ENCODE measurements at places on chromosomes 1 and 21.

GRCh38 chr1:112674440-112674985, at the start of gene MOV10:
TSS of gene MOV10 (plus strand) at chr1:112674659. CDS start at chr1:112674913, 254 bp downstream.
- peak; percentile 68 for DNase-seq

DNA sequence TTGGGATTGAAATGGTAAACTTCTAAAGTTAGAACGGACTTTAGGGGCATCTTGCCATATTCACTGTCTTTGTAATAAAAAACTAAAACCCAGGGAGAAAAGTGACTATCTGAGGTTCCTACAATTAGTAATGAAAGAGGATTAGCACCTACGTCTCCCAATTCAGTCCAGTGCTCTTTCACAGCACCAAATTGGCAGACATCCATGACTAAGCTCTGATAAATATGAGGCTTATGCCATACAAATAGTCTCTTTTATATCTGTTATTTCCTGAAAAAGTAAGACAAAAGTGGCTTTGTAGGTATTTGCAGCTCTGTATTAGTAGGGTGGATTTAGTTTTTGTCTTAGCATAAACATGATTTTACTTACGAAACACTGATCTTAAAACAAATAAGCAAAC, 315.0 kb upstream of the NRIP1 start:
- DNase-seq = no peak

GRCh38 chr1:248631354-248632008, 3.4 kb downstream of the OR2T11 start:
- DNase-seq = no peak

DNA sequence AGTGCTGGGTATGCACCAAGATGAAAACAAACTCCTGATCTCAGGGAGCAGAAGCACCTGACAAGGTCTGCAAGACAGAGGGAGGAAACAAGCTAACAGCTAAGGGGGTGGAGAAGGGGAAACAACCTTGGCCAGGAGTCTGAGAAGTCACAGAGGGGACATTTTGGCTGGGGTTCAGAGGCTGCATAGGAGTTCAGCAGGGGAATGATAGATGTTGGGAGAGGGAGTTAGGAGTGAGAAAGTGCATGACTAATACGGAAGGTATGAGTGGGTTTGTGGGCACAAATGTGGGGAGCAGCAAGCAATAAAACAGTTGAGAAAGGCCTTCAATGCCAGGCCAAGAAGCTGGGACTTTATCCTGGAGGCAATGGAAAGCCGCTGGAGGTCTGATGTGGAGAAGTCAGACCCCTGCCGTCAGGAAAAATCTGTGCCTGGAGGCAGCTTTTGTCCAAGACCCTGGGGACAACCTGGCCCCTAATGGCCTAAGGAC, 16.4 kb downstream of the EPHA2 start:
- no peak for DNase-seq

DNA sequence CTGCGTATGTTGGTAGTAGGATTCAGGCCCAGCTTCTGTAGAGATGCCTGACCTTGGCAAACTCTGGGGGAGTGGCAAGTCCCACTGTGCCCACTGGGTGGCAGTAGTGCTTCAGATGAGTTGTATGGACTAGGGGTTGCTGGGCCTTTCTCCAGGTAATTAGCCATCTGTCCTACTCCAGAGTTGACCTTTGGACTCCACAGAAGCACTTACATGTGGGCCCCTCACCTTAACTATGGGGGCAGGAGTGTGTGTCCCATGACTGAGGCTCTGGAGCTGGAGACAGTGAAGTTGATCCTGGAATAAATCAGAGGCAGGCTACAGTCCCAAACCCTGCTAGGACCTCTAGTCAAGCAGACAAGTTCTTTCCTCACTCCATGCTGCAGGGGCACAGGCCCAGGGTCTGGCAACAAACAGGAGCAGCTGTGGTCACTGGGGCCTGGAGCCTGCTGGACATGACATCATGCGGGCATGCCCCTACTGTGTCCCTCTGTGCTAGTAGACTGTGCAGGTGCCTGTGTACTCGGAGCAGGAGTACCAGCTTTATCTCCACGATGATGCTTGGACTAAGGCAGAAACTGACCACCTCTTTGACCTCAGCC, 4.6 kb downstream of the DMAP1 start:
- DNase-seq = peak; percentile 38

- DNase-seq = no peak
Measured at GRCh38 chr1:244180256-244180655, 129.2 kb downstream of the ZBTB18 start.

DNA sequence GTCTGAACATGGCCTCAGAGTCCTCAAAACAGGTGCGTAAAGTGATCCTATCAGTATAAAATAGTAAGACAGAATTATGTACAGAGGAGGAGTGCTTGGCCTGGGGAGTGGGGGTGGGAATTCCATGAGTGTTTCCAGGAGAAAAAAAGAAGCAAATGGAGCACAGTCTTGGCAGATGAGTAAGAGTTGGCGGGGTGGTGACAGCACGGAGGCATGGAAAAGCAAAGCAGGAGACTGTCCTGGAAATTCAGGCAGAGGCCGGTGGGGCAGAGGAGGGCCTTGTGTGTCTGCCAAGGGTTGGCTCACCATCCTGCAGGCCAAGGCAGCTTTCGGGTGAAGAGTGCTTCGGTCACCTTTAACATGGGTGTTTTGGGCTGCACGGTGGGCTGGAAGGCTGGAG, 63.4 kb downstream of the OPTC start:
- no peak for DNase-seq

GRCh38 chr21:18603980-18604379, 200.4 kb upstream of the TMPRSS15 start:
- no peak for DNase-seq

DNA sequence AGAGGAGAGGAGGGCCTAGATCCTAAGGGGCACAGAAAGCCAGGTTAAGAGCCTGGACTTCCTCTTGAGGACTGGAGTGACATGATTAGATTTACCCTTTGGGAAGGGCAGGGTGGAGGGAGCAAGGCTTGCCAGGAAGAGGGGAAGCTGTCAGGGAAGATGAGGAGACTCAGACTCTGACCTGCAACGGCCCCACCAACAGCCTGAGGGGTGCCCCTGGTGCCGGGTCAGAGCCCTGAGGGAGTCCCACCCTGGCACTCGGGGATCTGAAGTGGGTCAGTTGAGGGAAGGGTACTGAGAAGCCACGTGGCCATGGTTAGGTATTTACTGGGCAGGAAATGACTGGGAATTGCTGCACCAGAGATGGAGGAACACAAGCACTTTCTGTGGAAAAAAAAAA, 9.8 kb downstream of the ECE1 start:
- DNase-seq = no peak

- DNase-seq = no peak
Measured at GRCh38 chr1:10776190-10776905, 20.1 kb downstream of the CASZ1 start.

GRCh38 chr1:204461331-204462228, 33.0 kb downstream of the PIK3C2B start:
- DNase-seq = no peak

DNA sequence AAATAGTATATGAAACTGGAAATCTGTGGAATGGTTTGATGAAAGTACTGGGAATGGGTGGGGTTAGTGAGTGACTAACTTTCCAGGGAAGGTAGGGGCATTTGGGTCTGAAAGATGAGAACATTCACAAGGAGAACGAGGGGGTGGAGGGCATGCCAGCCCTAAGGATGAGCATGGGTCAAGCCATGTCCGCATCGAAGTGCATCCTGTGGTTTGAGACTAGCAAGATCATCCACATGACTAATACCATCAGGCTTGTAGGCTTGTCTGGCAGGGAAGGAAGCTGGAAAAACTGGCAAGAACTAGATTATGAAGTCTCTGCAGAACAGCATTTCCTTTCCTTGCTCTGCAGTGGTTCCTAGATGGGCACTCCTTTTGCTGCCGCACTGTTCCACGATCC, 70.4 kb upstream of the UBE2U start:
- no peak for DNase-seq

DNA sequence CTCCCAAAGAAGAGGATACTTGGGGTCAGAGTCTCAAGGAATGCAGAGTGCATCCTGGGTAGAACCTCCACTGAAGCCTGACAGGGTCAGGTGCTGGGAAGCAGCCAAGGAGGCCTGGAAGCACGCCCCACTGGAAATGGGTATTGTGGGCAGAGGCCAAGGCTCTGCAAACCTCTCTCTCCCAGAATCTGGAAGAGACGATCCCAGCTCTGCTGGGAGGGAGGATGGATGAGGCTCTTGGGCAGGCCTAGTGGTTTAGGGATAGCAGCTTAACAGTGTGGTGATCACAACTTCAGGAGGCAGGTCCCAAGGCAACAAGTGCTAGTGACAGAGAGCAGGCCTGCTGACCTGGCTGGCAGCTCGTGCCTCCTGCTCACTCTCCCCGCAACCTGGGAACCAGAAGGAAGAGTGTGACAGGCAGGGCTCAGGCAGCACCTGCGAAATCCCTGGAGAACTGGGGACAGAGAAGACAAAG, 641.0 kb downstream of the PLPP3 start:
- no peak for DNase-seq

- no peak for DNase-seq
Measured at GRCh38 chr1:207890136-207890738, 20.7 kb downstream of the CD34 start.

DNA sequence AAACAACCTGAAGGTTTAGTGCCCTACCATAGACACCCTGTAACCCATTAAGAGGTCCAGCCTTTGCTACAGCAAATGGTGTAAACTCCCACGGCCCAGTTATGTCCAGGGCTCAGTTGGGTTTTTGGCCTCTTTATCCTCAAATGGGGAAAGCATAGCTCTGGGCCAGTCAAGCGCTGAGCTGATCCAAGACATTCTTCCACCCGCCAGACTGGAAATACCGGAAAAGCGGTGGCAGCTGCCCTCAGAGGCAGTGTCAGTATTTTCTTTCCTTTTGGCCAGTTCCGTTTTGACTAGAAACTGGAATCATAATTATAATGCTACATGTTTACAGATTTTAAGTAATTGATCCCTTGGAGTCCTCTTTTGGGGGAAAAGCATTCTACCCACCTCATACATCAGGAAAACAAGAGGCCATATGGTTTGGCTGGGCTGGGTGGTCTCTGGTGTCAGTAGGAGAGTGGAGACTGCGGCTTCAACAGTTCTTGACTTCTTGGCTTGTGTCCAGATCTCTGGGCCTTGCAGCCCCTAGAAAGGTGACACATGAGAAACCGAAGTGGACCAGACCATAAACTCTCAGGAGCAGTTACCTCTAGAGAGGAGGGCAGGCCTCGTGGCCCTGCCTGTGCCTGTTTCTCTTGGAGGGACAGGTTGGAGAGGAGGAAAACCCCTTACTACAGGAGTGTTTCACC, 30.2 kb upstream of the CLDN14 start:
- DNase-seq = no peak

- DNase-seq = no peak
Measured at GRCh38 chr1:89687254-89687653, 54.3 kb downstream of the LRRC8C start.

DNA sequence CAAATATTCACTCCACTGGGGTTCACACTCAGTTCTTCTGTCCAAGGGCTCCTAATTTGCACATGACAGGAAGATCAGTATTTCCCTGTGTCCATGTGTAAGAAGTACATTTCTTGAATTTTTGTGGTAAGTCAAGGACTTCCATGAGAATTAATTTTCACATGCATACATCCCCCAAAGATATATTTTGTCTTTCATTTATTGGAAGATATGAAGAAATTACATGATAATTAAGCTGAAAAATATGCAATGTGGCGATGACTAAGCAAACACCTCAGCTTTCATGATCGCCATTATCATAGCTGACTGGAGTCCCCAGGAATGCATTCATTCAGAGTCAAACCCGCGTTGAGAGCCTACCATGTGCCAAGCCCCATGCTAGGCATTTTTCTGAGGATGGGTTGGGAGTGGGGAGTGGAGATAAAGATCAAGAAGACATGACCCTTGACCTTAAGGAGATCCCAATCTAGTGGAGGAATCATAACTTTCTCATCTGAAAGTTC, 104.6 kb upstream of the F3 start:
- no peak for DNase-seq

DNA sequence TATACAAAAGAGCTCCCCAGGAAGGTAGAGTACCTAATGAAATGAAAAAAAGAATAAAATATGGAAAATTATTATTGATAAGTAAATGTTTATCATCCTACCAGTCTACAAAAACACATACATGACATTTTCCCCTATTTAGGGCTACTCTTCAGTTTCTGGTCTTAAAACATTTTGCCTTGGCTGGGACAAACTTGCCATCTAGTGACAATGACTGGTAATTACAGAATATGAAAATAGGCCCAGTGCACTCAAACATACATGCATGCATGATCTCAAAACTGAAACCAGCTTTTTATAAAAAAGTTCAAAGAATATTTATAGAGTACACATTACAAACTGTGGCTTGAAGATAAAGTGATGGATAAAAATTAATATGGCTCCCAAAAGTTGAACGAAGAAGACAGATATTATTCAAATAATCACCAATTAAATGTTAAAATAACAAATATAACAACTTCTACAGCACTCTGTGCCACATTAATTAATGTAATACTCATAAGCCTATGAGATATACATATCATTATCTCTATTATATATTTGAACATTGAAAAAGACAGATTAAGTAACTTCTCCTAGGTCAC, 10.5 kb upstream of the RNPC3 start:
- DNase-seq = no peak

DNA sequence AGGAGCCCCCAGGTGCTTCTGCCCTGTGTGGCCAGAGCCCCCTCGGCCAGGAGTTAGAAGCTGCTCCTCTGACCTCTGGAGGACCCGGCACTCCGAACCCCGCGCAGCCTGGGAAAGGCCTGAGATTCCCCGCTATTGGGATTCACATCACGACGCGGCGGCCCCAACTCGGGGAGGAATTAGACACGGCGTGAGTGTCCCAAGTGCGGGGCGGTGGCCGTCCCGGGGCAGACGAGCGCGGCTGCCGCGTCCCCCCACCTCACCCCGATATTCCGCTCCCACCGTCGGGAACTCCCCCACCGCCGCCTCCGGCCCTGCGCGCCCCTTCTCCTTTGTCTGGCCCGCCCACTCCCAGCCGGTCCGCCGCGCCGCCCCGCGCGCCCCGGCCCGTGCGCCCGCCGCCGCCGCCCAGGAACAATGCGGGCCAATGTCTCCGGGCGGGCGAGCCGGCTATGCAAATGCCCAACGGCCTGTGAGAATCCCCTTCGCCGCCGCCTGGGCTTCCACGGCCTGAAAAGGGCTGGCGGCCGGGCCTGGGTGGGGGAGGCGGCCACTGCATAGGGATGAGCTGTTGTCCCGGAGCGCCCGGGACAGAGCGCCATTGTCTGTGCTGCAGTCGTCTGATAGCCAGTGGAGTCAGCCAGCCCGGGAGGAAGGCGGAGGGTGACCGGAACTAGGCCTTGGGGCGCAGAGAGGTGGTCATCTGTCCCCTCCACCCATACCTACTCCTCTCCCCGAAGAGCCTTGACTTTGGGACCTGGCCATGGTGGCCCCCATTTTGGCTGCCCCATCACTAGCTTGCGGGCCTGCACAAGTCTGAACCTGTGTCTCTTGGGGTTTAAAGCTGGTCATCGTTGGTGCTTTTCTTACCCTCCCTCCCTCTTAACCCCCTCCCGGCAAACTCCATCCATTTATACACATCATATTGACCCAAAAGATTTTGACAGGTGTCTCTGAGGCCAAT, 19.4 kb downstream of the RHBG start:
- DNase-seq = no peak

All from iPS DF 19.7 (cell line).